ENCODE measurements at places on chromosomes 11 and 22. TPM values are rescaled to one million over a fixed set of nuclear protein-coding genes. Genes with fewer than 3 reads are reported as not detected.

Gene LRRC4C
- not detected for total RNA-seq

Gene GAL3ST3
- not detected for total RNA-seq

Gene GAB4
- not detected for total RNA-seq

Gene CCDC116
- 0.78 TPM for total RNA-seq

Gene OR51M1
- total RNA-seq, result not detected

Gene CNTN5
- total RNA-seq, result not detected

- DNase-seq, result no peak
- no peak overlapping the region for H3K27ac ChIP-seq
- no peak overlapping the region for H3K4me3 ChIP-seq
- H3K27me3 ChIP-seq, result no peaks in the 10 kb centered on the region
- peaks cover 6% of the 10 kb centered on the region for H3K4me1 ChIP-seq
Observed at GRCh38 chr11:70328556-70328955, 58.1 kb downstream of the PPFIA1 start.

Gene TRIM49
- not detected for total RNA-seq

GRCh38 chr11:117600234-117600783 lies 196.7 kb downstream of the DSCAML1 start:
- H3K4me3 ChIP-seq, result no peak overlapping the region
- H3K36me3 ChIP-seq, result no peaks in the 10 kb centered on the region
- peaks cover 28% of the 10 kb centered on the region for H3K27me3 ChIP-seq
- no peak overlapping the region for H3K27ac ChIP-seq

Gene RELA
- 86.9 TPM for total RNA-seq

DNA sequence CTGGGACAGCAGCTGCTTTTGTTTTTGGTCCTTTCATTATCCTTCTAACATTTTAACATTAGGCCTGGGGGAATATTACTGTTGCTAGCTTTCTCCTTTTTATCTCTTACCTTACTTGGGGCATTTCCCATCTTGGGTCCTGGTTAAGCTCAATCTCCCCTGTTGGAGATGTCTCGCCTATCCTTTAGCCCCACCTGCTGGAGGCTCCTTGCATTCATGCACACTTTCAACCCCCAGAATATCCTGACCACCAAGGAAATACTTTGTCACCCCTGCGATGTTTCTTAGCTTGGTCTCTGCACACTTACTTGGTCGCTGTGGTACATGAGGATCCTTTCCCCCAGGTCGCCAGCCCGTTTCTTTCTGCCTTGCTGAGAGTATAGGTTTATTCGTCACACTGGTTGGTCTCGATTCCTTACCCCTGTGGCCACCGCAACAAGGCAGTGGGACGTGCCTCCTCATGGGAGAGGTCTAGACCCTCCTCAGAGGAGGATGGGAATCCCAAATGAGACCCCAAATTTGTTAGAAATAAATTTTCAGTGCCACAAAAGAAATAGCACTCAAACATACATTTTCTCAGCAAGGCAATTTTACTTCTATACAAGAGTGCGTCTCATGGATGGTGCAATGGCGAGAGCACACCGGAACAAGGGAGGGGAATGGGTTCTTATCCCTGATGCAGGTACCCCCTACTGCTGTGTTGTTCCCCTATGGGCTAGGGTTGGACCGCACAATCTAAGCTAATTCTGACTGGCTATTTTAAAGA lies 5.4 kb upstream of the TXN2 start:
- DNase-seq, result peak; percentile 45
- no peak overlapping the region for H3K27ac ChIP-seq
- peaks cover 5% of the 10 kb centered on the region for H3K4me1 ChIP-seq
- H3K4me3 ChIP-seq, result no peak overlapping the region
- peaks cover 20% of the 10 kb centered on the region for H3K36me3 ChIP-seq

- no peak overlapping the region for H3K27ac ChIP-seq
- no peaks in the 10 kb centered on the region for H3K27me3 ChIP-seq
- H3K36me3 ChIP-seq, result no peaks in the 10 kb centered on the region
Observed at GRCh38 chr11:76284161-76284560, 77.9 kb upstream of the WNT11 start.
